Glutamatergic neuron (in vitro differentiated cells): ENCODE measurements at places on chromosomes 3 and 15.
A peak's percentile ranks its signal among the peaks of the same experiment; 100 is the strongest.

GRCh38 chr3:138254216-138254615 lies 67.1 kb downstream of the ARMC8 start:
- DNase-seq = no peak

GRCh38 chr3:123305192-123305591 lies 103.4 kb downstream of the SEC22A start:
- no peak for DNase-seq

GRCh38 chr15:92662762-92663161 lies 7.2 kb upstream of the FAM174B start:
- no peak for DNase-seq

GRCh38 chr3:15964605-15965442 lies 167.0 kb upstream of the ANKRD28 start:
- DNase-seq = peak; percentile 34

DNA sequence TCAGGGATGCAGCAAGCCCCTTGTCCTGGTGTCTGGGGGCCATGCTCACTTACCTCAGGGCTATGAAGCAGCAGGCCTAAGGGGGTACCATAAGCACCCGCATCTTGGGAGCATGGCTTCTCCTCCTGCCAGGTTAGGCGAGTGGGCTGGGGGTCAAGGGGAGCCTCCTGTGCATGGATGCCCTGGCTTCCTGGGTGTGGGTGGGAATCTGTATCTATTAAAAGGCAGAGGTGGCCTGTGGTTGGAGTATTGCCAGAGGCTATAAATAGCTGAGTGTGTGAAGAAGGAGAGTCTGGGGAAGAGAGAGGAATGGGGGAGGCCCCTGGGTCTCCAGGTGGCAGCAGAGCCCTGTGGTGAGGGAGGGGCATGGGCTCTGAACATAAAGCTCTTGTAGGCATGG lies 19.5 kb downstream of the ACVR2B start:
- no peak for DNase-seq
